ENCODE measurements at places on chromosomes 1 and 21.

- no peak for DNase-seq
Observed at GRCh38 chr1:6239950-6240768, 3.8 kb upstream of the HES3 start.

DNA sequence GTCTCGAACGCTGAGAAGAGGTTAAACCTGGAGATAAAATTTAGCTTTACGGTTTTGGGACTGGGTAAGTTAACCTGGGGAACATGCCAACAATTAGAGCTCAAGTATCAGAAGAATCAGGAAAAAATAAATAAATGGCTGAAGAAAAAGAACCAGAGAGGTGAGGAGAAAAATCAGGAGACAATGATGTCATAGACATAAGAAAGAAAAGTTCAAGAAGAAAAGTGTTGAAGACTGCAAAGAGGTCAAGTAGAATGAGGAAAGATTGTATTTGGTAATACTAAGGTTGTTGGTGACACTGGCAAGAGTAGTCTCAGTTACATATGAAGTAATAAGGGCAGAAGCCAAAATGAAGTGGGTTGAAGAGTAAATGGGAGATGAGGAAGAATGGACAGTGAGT is 26.0 kb downstream of the CDKN2C start:
- no peak for DNase-seq

DNA sequence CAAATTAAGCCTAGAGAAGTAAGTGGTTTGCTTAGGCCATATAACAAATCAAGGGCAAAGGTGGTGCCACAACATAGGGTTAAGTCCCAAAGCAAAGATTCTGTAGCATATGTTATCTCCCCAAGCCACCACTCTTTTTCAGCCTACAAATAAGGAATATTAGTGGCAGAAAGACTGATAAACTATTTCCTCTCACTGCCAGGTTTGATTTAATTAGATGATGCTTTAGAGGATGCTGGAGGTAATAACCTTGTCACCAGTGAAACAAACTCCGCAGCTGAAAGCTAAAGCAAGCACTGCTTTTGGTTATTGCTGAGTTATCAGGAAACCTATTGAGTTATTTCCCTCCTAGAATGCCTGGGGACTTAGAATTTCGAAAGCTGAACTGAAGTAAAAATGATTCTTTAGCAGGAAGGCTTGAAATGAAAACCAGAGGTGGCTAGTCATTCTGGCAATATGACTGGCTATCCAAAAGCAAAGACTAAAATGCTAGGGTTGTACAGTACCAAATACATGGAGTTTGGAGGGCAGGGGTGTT is 145.2 kb downstream of the SYT2 start:
- DNase-seq = no peak

DNA sequence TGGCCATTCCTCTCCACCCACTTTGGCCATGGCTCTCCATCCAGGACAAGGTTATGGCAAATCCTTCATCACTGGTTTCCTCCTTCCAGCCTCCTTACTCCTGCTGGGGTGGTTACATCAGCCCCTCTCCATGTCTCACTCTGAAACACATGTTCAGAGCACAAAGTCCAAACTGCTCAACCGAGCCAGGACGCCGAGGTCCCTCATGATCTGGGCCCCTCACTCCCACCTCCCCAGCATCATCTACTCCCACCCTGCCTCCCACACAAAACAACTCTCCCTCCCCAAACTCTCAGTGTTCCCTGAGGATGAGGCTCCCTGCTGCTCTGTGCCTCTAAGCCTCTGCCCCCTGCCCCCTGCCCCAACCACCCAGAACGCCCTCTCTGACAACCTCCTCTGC is 33.3 kb upstream of the ZBTB40 start:
- DNase-seq = no peak

GRCh38 chr1:151405187-151405951 is 6.0 kb downstream of the PSMB4 start:
- DNase-seq = no peak

DNA sequence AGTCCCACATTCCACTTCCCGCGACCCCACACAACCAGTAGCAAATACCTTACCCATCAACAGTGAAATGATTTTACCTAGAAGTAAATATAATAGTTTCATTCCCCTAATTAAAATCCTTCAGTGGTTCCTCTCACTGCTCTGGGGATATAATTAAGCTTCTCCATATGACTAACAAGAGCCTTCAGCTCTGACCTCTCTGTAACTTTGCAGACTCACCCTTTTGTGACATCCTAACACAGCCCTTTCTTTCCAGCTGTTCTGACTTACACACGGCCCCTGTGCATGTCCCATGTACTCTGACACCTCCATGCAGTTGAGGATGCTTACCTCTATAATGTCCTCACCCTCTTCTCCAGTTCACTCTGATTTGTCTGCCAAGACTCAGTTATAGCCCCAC is 137.3 kb upstream of the SPAG17 start:
- DNase-seq = no peak

- DNase-seq = no peak
Observed at GRCh38 chr1:167003711-167004110, 14.6 kb downstream of the MAEL start.

GRCh38 chr1:221724931-221725605 is 16.8 kb downstream of the DUSP10 start:
- no peak for DNase-seq

DNA sequence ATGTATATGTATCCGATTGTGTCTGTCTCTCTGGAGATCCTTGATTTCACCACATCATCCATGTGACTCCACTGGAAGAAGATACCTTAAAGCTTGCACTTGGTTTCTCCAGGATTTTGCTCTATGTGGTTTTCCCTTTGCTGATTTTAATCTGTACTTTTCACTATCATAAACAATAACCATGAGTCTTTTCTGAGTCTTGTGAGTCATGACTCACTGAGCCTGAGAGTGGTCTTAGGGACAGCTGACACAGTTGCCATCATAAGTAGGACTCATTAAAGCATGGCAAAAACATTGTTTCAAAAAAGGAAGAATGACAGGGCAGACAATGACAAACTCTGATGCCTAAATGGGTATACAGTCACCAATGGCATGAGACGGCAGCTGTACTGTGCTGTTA is 226.2 kb downstream of the AKT3 start:
- DNase-seq = no peak

DNA sequence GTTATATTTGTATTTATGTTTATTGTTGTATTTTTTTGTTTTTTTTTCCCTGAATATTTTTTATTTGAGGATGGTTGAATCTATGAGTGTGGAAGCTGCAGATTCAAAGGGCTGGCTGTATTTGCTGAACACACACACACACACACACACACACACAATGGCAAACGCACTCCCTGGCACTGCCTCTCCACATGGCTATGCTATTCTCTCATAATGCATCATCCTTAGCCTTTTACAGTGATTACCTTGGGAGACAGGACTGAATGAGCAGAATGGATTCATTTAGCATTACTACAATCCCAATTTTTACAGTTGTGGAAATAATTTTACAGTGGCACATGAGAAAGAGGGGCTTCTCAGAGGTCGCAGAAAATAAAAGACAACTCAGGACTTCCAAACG is 390.1 kb downstream of the PCP4 start:
- DNase-seq = no peak

GRCh38 chr1:178493301-178493741 is 3.4 kb downstream of the CLEC20A start:
- DNase-seq = no peak

- DNase-seq = no peak
Observed at GRCh38 chr1:212594640-212595039, 13.9 kb upstream of the ATF3 start.

- DNase-seq = no peak
Observed at GRCh38 chr1:47181955-47182675, 7.7 kb downstream of the PDZK1IP1 start.

GRCh38 chr21:42574234-42575027 is 60.8 kb downstream of the SLC37A1 start:
- DNase-seq = no peak

GRCh38 chr21:38386967-38387366 is 111.3 kb downstream of the ERG start:
- DNase-seq = no peak

- DNase-seq = no peak
Observed at GRCh38 chr1:15191267-15191666, 37.7 kb downstream of the TMEM51 start.

GRCh38 chr1:65247419-65248359 is 61.7 kb upstream of the DNAJC6 start:
- no peak for DNase-seq

GRCh38 chr1:38964140-38964548 is 22.5 kb upstream of the RHBDL2 start:
- DNase-seq = peak; percentile 41

GRCh38 chr1:186681801-186682200 is 1.6 kb upstream of the PTGS2 start:
- no peak for DNase-seq

GRCh38 chr1:221759436-221759835 is 17.5 kb upstream of the DUSP10 start:
- DNase-seq = no peak

DNA sequence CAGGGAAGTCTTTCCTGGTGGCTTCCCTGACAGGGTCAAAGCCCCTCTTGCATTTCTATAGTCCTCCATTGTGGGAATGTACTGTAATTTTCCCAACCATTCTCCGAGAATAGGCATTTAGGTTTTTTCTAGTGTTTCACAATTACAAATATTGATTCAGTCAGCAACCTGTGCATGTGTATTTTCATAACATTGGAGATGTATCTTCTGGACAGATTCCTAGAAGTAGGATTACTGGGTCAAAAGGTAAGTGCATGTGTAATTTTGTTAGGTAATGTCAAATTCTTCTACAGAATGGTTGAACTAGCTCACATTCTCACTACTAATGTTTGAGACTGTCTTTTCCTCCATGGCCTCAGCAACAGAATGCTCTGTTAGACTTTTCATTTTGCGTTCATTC is 8.3 kb upstream of the PLA2G2A start:
- no peak for DNase-seq

- DNase-seq = no peak
Observed at GRCh38 chr1:113975211-113975895, 3.9 kb upstream of the OLFML3 start.

- DNase-seq = no peak
Observed at GRCh38 chr1:6071219-6071618, 25.5 kb downstream of the KCNAB2 start.

- DNase-seq = no peak
Observed at GRCh38 chr1:108610073-108610472, 50.2 kb downstream of the EEIG2 start.

DNA sequence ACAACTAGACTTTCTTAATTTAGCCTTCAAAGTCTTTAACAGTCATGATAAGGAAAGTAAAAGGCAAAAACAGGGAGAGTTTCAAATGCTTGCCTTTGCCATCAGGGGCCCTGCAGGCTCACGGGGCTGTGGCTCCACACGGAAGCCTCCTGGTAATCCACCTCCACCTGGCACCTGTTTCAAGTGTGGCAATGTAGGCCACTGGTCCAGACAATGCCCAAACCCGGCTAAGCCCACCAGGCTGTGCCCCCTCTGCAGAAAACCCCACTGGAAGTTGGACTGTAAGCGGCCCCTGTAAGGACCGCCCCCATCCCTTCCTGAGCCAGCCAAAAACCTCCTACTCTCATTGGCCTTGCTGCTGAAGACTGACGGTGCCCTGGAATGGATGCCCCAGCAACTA is 32.5 kb downstream of the VN1R5 start:
- DNase-seq = no peak

DNA sequence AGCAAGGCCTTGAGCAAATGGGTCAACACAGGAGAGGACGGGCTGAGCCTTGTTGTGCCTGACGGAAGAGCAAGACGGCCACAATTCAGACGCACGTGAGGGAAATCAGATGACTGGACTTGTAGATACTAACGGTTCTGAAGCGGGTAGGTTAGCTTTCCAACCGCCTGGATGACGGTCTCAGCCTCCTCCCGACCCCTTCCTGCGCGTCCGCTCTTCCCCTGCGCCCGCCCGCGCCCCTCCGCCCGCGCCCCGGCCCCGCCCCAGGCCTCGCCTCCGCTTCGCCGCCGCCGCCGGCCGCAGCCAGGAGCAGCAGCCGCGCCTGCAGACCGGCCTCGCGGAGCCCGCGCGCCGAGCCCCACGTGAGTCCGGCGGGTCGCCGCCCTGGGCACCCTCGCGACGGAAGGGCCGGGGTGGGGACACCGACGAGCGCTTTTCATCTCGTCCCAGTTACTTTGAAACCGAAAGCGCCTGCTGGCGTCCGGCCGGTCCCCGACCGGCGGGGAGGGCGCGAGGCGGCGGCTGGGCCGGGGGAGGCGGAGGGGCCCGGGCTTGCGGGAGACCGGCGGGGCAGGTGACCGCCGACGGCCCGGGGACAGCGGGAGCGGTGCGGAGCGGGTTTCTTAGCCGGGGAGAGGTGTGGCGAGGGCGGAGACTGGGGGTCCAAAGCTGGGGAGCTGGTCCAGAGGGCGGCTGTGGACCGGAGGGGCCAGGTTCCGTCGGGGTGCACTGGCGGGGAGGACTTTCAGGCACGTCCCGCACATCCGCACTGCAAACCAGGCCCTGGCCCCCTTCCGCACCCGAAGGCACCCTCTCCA is at the start of gene TRAF5:
TSS of gene TRAF5 (plus strand) at position 306 of the 818 bp plus-strand sequence. CDS start 26,407 bp downstream, outside the sequence.
- peak; percentile 41 for DNase-seq

GRCh38 chr21:42661688-42662429 is 8.4 kb downstream of the PDE9A start:
- DNase-seq = peak; percentile 92

- DNase-seq = peak; percentile 66
Observed at GRCh38 chr21:34510148-34511142, 1.6 kb downstream of the KCNE1 start.

- DNase-seq = no peak
Observed at GRCh38 chr1:245292553-245292952, 137.8 kb downstream of the KIF26B start.

DNA sequence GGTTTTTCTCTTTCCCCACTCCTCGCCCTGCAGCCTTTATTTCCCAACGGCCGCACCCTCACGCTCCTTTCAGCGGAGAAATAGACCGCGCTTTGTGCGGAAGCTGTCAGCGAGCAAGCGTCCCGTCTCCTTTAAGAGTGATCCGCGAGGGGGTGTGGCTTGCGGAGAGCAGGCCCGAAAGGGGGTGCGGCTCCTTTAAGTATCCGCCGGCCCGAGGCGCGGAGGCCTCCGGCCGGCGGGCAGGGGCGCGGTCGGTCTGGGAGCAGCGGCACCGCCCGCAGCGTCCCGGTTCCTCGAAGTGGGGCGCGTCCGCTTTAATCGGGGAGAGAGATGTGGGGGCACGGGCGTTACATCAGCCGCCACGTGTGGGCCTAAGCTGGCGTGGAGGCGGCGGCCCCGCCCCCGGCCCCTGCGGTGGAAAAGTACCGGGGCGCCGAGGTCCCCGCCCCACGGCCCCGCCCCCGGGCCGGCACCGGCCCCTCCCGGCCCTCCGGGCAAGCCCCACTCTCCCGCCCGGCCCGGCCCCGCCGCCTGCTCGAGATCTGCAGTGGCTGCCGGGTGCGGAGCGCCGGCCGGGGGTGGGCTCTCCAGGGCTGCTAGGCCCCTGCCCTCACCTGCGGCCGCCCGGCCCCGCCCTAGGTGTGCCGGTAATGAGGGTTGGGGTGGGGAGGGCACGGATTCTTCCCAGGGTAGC is 1.2 kb downstream of the SLC6A9 start:
- peak; percentile 94 for DNase-seq

Data from NAMALWA (cell line).